Thyroid gland (tissue), 4 donors: ENCODE measurements at places on chromosomes 1 and 21. TPM values are rescaled to one million over a fixed set of nuclear protein-coding genes. Genes with fewer than 3 reads are reported as not detected.
A peak's percentile ranks its signal among the peaks of the same experiment; 100 is the strongest.

Gene TARDBP
- 148 TPM for total RNA-seq

DNA sequence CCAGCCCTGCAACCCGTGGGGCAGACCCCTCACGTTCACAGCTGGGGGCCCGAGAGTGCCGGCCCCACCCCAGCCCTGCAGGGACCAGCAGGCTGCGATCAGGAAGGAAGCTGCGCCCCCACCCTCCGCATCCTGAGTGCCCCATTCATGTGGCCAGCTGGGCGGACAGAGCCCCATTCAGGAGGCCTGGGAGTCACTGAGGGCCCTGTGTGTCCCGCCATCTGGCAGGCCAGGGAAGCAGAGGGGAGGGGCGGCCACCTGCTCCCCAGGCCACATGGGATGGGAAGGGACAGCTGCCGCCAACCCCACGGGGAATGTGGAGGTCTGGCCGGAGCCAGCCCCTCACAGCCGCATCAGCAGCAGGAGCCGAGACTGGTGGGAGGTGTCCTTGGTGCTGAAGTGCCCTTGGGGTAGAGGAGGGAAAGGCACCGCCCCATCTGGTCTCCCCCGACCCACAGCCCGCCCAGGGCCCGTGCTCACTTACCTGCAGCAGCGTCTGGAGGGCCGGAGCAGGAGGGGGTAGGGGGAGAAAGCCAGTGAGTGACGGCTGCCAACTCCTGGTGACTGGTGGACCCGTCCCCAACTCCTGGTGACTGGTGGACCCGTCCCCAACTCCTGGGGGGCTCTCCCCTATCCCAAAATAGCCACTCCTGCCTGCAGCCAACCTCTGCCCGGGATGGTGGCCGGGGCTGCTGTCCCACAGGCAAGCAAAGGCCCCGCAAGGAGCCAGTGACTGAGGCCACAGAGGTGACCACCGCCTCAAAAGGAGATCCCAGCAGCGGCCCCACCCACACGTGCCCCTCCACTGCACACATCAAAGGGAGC lies 8.7 kb downstream of the ACAP3 start:
- no peak overlapping the region for H3K4me3 ChIP-seq
- no peak for DNase-seq
- no peak overlapping the region for H3K27ac ChIP-seq
- H3K4me1 ChIP-seq = peaks cover under 1% of the 10 kb centered on the region

GRCh38 chr1:56265216-56265615 lies 314.1 kb downstream of the PLPP3 start:
- no peak for DNase-seq
- H3K27me3 ChIP-seq = no peaks in the 10 kb centered on the region
- H3K4me3 ChIP-seq = no peak overlapping the region
- no peak overlapping the region for H3K27ac ChIP-seq
- no peaks in the 10 kb centered on the region for H3K36me3 ChIP-seq

Gene ZNF683
- not detected for total RNA-seq

Gene C1QA
- 120 TPM for total RNA-seq

Gene SIPA1L2
- 15.6 TPM for total RNA-seq

Gene PCP4L1
- 0.39 TPM for total RNA-seq

GRCh38 chr1:197928849-197929336 lies 11.7 kb downstream of the LHX9 start:
- no peak for DNase-seq
- no peaks in the 10 kb centered on the region for H3K36me3 ChIP-seq
- H3K4me3 ChIP-seq = no peak overlapping the region
- H3K27ac ChIP-seq = no peak overlapping the region
- H3K4me1 ChIP-seq = no peaks in the 10 kb centered on the region
- H3K27me3 ChIP-seq = peaks cover 12% of the 10 kb centered on the region

DNA sequence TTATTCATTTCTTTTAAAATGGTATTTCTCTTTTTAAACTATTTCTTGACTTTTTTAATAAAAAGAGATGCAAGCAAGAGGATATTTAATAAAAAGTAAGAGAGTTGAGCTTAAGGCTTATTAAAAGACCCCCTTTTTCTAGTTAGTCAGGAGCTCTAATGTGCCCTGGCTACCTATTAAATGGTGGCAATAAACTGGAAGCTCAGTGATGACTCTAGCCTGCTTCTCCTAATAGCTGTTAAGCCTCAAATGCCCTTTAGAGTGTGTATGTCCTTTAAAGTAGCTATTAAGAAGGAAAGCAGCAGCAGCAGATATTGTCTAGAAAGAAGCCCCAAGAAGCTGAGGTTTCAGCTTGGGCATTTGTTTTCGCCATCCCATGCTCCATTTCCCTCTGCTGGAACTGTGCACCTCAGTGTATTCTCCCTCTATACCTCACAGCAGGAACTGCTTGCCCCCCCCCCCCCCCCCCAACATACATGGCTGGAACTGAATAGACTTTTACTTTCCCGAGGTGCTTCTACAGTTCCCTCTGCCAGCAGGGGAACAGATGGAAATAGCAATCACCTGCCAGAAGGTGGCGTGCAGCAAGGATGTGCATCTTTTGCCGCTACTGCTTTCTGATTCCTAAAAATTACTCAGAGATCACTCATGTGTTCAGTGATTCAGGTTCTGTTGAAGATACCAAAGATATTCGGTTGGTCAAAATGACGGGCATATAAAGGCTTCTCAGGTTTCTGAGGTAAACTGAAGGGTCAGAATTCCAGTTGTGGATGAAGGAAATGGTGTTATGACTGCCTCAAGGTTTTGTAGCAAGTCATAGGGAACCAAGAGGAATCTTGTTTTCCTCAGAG lies 2.5 kb downstream of the RGS4 start:
- peak; percentile 49 for DNase-seq
- H3K36me3 ChIP-seq = no peaks in the 10 kb centered on the region
- no peak overlapping the region for H3K27ac ChIP-seq
- H3K4me3 ChIP-seq = no peak overlapping the region
- H3K27me3 ChIP-seq = peaks cover 5% of the 10 kb centered on the region
- no peaks in the 10 kb centered on the region for H3K4me1 ChIP-seq

- H3K4me3 ChIP-seq = no peak overlapping the region
- no peaks in the 10 kb centered on the region for H3K4me1 ChIP-seq
- DNase-seq = no peak
- H3K27ac ChIP-seq = no peak overlapping the region
- H3K27me3 ChIP-seq = no peaks in the 10 kb centered on the region
- H3K36me3 ChIP-seq = no peaks in the 10 kb centered on the region
These were observed 241.1 kb downstream of the NPHP4 start for GRCh38 chr1:5751163-5751540.

Gene WDTC1
- total RNA-seq = 66.6 TPM

DNA sequence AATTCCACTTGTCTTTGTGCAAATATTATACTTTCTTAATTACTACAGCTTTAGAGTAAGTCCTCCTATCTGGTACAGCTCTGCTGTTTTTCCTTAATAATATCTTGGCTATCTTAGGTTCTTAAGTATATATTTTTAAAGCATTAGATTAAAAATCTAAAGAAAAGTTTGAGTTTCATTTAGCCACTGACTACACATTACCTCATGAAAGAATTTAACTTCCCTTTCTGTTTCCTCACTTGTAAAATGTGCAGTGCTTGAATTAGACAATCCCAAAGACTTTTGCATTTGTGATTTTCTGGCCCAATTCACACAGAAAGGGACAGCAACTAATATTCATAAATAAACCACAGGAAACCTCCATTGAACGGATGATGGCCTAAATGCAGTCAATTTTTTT lies 126.4 kb upstream of the SAMSN1 start:
- H3K27ac ChIP-seq = no peak overlapping the region
- no peaks in the 10 kb centered on the region for H3K27me3 ChIP-seq
- H3K4me1 ChIP-seq = no peaks in the 10 kb centered on the region
- H3K4me3 ChIP-seq = no peak overlapping the region

Gene DISC1
- 6.9 TPM for total RNA-seq

DNA sequence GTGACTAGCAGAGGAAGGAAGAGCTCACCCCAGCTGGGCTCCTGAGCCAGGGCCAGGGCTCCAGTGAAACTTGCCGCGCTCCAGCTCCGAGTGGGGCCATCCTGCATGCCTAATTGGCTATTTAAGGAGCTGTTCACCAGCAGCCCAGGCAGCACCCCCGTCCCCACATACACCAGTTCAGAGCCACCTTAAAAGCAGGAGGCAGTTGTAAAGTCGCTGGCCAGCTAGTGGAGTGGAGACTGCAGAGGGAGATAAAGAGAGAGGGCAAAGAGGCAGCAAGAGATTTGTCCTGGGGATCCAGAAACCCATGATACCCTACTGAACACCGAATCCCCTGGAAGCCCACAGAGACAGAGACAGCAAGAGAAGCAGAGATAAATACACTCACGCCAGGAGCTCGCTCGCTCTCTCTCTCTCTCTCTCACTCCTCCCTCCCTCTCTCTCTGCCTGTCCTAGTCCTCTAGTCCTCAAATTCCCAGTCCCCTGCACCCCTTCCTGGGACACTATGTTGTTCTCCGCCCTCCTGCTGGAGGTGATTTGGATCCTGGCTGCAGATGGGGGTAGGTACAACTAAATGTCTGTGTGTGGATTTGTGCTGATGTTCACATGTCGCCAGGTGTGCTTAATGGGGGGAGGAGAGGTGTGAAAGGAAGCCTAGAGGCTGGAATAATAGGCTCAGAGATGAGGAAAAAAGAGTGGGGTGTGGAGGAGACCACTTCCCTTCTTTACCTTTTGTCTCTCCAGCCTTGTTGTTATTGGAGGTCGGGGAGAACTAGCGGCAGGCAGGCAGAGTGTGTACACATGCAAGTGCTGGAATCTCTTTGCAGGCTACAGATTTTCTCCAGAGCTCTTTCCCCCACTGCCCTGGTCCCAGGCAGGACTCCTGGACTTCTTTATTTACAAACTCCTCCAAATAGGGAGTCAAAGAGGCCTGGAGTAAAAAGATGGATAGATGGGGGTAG lies at the start of gene CA14:
Gene CA14 (plus strand): TSS at position 151 of the 962 bp plus-strand sequence. CDS start 355 bp downstream, at position 506.
- peaks cover 34% of the 10 kb centered on the region for H3K4me1 ChIP-seq
- no peaks in the 10 kb centered on the region for H3K36me3 ChIP-seq
- DNase-seq = peak; percentile 80
- no peak within 1 kb of the TSS for H3K27ac ChIP-seq
- H3K4me3 ChIP-seq = no peak within 1 kb of the TSS
- H3K27me3 ChIP-seq = no peaks in the 10 kb centered on the region

Gene KIF2C
- 0.94 TPM for total RNA-seq

- H3K4me3 ChIP-seq = no peak overlapping the region
- H3K36me3 ChIP-seq = no peaks in the 10 kb centered on the region
- H3K4me1 ChIP-seq = no peaks in the 10 kb centered on the region
- no peak for DNase-seq
These were observed 12.3 kb downstream of the GPA33 start for GRCh38 chr1:167077868-167078210.

Gene PADI2
- 0.49 TPM for total RNA-seq

Gene TDRD5
- total RNA-seq = 2.8 TPM

- peak overlapping the region; percentile 44 for H3K27ac ChIP-seq
- peaks cover 13% of the 10 kb centered on the region for H3K4me1 ChIP-seq
- no peak overlapping the region for H3K4me3 ChIP-seq
- peak; percentile 89 for DNase-seq
- no peaks in the 10 kb centered on the region for H3K27me3 ChIP-seq
These were observed 36.6 kb upstream of the PADI1 start for GRCh38 chr1:17168091-17168876.

DNA sequence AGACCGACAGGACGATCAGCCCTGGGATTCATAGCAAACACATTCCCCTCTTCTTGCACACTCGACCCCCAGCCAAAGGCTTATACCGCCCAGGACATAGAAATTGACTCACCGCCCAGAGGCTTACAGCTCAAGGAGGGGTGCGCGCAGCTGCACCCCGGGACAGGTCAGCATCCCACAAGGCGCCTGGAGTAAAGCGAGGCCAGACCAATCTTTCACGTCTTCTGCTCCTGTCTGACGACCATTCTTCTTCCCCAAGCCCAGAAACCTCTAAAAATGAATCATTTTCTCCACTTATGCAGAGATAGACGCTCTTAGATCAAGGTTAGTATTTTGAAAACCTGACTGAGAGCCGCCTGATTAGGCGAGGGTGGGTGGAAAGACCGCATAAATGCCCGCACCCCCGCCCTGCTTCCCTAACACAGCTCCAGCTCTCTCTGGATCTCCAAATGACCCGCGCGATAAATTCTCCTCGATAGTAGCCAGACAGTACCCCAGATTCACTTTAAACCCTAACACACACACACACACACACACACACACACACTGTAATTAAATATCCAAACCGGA lies 1.9 kb upstream of the LHX8 start:
- peaks cover 78% of the 10 kb centered on the region for H3K27me3 ChIP-seq
- no peak overlapping the region for H3K27ac ChIP-seq
- DNase-seq = no peak
- H3K4me3 ChIP-seq = no peak overlapping the region

DNA sequence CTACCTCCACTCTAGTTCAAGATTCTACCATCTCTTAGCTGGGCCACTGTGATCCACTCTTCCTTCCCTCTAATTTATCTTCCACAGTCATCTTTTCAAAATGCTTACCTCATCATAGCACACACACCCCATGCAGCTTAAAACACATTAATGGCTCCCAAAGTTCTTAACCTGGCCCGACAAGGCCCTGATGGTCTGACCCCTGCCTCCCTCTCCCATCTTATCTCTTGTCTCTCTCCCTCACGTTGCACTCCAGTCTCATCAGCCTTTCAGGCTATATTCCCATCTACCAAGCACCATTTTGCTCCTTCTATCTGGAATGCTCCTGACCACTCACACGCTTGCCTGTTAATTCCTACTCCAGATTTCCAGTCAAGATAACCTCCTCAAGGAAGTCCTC lies 2.5 kb upstream of the ZBTB8A start:
- no peaks in the 10 kb centered on the region for H3K4me1 ChIP-seq
- no peaks in the 10 kb centered on the region for H3K36me3 ChIP-seq
- H3K4me3 ChIP-seq = no peak overlapping the region
- DNase-seq = no peak

DNA sequence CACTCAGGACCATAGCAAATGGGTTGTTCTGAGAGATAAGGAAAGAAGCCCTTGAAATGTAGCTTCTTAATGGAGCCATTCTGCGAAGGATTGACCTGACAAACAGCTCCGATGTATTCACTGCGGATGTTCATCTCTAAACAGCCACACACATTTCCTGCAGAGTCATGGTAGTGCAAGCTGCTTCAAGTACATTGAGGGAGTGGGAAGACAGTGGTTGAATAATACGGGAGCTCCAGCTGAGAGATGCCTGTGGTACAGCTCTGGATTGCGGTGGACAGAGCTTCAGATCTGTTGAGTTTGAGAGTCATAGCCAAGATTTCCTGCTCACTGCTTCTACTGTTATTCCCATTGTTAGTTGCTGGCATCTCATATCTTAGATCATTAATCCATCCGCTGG lies 86.6 kb downstream of the ZBTB18 start:
- no peaks in the 10 kb centered on the region for H3K4me1 ChIP-seq
- H3K36me3 ChIP-seq = no peaks in the 10 kb centered on the region

GRCh38 chr1:147570907-147571306 lies 29.6 kb downstream of the BCL9 start:
- no peak overlapping the region for H3K27ac ChIP-seq
- H3K4me3 ChIP-seq = no peak overlapping the region
- H3K27me3 ChIP-seq = no peaks in the 10 kb centered on the region
- H3K4me1 ChIP-seq = no peaks in the 10 kb centered on the region
